ENCODE measurements at places on chromosomes 3 and 15.

DNA sequence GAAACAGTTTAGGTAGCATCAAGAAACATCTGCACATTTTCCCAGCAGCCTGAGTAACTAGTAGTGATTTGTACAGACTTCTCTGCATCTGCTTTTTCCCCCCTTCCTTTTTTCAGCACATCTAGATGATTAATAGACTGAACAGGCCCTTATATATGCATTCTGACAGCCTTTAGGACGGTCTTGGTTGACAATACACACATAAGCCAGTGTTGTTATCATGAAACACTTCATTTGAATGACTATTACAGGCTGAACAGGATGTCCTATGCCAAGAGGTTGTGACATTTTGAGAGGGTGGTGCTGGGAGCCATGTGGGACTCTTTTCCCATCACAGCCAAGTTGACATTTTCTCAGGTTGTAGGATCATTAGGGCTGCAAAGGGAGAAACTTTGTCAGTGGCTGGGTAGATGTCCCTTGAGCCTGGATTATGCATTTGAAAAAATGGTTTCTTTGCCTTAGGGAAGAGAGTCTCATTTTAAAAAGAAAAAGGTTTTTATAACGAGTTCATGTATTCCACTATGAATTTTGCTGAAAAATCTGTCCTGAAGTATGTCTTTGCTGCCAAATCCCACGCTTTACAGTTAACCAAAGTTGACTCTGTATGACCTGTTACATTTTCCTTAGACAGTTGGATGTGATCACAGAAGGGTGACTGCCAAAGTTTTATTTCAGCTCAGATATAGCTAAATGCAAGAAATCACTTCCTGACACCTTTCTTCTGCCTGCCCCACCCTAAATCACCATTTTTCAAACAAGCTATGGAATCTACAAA, 73.7 kb downstream of the FILIP1L start:
- DNase-seq, result no peak

GRCh38 chr3:4766716-4767499, 212.3 kb upstream of the BHLHE40 start:
- DNase-seq, result no peak

- no peak for DNase-seq
These were observed 55.3 kb downstream of the ARHGAP31 start for GRCh38 chr3:119349354-119350041.

DNA sequence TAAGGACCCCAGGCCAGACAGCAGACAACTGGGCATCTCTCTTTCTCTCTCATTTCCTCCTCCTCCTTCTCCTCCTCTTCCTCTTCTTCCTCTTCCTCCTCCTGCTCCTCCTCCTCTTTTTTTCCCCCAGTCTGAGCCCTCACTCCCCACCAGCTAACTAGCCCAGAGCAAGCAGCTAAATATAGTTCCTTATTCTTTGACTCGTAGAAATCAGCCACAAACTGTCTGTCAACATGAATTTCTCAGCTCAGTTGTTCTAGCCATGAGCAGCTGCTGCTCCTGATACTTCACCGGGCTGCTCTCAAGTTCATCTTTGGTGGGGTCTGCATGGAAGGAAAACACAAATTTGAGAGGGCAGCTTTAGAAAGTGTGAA, 19.2 kb upstream of the LOXL1 start:
- DNase-seq, result no peak

DNA sequence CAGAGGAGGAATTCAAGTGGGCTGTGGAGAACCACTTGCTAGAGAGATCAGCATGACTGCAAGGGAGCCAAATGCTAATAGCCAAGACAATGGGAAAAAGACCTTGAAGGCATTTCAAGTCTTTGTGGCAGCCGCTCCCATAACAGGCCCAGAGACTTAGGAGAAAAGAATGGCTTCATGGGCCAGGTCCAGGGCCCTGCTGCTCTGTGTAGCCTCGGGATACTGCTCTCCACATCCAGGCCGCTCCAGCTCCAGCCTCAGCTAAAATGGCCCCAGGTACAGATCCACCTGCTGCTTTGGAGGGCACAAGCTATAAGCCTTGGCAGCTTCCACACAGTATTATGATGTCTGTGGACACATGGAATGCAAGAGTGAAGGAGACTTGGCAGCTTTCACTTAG, 157.7 kb downstream of the NECTIN3 start:
- no peak for DNase-seq

DNA sequence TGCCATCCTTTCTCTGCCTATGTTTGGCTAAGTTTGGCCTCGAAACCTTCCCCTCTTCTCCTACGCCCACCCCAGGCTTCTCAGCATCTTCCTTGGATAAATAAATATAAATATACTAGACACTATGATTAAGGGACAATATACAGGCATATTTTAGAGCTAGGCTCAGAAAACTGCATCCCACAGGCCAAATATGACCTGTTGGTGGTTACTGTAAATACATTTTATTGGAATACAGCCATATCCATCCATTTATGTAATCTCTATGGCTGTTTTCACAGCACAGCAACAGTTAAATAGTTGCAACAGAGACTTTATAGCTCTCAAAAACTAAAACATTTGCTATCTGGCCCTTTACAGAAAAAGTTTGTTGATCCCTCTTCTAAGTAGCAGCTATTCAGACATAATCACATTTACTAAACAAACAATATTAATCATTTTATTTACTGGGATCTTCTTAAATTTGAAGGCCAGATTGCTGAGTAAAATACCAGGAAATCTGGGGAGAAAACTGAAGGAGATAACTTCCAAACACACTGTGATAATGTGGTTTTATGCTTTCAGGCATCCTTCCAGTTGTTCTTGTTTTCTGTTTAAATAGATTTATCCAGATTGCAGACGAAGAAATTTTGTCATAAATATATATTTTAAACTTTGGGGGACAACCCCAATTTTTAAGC, 269.7 kb upstream of the THRB start:
- DNase-seq, result no peak

GRCh38 chr3:152728231-152728980, 106.5 kb upstream of the P2RY1 start:
- DNase-seq, result no peak

DNA sequence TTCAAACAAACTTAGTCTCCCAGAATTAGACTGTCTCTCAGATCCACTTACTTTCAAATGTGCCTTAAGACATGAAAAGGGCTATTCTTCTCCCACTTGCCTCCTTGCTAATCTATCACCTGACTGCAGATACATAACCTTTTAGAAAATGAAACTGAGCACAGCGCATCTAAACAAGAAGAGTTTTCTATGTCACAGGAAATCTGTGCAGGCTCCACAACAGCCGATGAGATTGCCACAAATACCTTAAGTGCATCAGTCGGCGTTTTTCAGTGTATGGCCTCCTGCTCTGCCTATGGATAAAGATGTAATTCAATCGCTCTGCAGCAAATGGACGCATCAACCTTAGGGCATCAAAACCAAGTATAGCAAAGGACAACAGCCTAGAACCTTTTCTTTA, 544.2 kb downstream of the FOXP1 start:
- DNase-seq, result no peak

DNA sequence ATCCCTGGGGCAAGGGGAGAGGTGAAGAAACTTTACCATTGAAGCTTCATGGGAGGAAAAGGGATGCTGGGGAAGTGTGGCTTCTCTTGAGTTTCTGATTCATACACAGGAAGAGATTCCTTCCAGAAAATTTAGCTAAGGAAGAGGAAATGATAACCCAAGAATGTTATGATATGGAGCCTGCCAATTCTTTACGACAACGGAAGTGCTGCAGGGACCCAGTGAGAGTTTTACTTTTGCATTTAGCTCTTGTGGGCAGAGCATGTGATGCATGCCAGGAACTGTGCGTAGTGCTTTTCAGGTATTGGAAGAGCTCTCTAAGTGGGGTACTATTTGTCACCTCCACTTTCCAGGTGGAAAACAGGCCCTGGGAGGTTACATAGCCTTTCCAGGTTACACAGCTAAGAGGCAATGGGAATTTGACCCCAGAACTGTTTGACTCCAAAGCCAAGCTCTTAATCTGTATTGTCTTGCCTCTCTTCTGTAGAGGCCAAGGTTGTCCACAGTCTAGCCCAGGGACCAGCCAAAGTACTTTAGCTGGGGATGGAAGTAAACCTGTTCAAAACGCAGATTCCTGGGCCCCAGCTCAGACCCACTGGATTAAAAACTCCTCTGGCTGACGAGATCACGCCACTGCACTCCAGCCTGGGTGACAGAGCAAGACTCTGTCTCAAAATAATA, 23.0 kb downstream of the CMTM7 start:
- DNase-seq, result no peak

- DNase-seq, result peak; percentile 34
These were observed 2.1 kb downstream of the IDH2 start for GRCh38 chr15:90099868-90100831.

GRCh38 chr3:11917051-11917450, 70.4 kb upstream of the TAMM41 start:
- no peak for DNase-seq

- DNase-seq, result no peak
These were observed 25.1 kb downstream of the SMAD3 start for GRCh38 chr15:67090297-67091070.

DNA sequence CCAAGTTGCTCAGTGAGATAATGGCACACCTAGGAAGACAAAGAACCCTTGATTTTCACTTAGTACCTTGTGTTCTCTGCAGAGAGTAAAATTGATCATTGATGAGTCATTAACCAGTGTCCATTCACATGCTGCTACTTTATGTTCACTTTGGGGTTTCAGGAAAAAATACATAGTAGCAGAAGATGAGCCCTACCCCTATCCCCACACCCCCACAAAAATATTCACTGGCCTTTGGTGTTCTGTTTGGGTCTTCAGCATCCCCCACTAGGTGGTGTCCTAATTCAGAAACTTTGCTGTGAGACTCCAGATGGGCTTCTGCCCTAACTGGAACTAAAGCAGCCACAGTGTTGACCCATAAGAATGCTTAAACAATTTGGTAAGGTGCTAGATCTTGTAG, 178.8 kb downstream of the KLHL25 start:
- DNase-seq, result no peak

DNA sequence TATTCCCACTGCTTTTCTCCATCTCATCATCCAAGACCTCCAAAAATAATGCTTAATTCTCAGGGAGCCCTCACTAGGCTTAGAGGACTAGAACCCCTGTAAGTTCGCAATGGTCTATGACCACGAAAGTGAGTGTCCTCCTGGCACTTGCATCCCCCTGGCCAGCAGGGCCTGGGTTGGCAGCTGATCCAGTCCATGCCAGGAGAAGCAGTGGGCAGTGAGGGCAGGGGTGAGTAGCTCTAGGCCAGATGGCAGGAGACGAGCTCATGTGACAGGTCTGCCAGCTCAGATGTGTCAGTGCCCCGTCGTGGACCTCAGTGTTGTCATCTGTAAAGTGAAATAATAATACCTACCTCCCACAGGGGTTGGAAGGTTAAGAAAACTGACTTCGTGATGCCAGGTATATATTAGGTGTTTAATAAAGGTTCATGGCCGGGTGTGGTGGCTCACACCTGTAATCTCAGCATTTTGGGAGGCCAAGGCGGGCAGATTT, 11.1 kb downstream of the GP5 start:
- no peak for DNase-seq

DNA sequence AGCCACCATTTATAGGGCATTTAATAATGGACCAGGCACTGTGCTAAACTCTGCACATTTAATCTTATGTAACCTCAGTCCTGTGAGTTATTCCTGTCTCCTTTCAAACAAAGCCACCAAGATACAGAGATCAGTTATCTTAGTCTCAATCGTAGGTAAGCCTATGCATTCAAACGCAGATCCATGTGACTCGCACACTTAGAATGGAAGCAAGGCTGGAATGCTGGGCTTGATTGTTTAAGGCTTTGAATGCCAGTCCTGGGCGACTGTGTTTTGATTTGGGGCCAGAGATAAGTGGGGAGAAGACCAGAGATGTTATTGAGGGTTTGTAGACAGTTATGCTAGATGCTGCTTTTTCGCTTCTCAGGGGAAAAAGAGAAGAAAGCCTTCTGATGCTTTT, 22.2 kb downstream of the MED12L start:
- no peak for DNase-seq

All from nucleus accumbens (tissue), 56 donors.